ENCODE measurements at places on chromosomes 2 and 18. TPM values are rescaled to one million over a fixed set of nuclear protein-coding genes. Genes with fewer than 3 reads are reported as not detected.

- DNase-seq = no peak
Measured at GRCh38 chr18:54720620-54721019, 107.7 kb upstream of the RAB27B start.

DNA sequence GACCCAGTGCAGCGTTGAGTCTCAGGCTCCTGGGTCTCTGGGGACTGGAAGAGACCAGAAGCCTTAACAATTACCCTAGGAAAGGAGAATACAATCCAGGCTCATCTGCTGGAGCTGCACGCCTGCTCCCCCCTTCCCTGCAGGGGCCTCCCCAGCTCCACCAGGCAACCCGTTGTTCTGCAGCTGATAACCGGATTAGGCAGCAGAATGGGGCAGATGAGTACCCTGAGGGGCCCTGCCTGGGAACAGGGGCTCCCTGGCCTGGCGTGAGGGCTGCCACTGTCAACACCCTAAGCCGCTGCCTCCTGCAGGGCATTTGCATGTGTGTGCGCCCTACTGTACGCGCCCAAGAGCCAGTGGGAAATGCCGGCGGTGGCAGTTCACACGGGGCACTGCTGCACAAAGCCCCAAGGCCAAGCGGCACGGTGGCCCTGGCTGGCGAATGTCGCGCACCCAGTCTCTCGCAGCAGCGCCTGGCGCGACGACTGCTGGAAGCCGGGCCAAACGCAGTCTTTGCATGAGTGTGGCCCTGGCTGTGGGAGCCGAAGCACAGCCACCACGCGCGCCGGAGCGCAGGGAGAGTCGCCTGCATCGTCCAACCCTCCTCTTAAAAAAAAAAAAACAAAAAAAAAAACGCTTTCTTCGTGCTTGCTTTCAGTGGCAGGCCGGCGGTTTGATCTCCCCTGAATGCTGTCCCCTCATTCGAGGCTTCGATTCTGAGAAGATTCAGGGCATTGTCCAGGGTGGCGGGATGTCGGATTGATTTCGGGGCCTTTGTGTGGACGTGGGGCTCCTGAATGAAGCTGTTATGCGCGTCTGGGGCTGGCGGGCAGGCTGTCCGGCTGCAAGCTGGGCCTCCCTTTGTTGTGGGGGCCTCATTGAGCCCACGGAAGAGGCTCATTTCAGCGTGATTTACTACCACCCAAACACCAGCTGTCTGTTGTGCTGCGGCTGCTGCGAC, 63.8 kb downstream of the SETBP1 start:
- DNase-seq = no peak

DNA sequence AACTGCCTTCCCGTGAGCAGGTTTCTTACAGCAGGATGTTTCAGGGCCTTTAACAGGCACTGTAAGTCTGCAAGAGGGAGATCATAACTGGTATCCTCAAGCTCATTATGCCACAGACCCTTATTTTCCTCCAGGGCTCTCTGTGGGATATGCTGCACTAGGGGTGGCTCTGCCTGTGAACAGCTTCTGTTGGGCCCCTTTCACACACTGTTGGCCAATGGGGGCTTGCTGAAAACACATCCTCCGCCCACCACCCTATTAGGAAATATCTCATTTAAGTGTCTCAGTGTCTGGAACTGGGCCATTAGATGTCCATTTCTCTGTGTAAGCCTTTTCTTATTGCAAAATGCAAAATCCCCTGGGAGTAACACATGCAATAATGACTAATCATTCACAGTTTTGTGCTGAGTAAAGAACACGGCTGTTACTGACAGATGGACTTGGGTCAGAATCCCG, 414.3 kb upstream of the HS6ST1 start:
- DNase-seq = no peak

DNA sequence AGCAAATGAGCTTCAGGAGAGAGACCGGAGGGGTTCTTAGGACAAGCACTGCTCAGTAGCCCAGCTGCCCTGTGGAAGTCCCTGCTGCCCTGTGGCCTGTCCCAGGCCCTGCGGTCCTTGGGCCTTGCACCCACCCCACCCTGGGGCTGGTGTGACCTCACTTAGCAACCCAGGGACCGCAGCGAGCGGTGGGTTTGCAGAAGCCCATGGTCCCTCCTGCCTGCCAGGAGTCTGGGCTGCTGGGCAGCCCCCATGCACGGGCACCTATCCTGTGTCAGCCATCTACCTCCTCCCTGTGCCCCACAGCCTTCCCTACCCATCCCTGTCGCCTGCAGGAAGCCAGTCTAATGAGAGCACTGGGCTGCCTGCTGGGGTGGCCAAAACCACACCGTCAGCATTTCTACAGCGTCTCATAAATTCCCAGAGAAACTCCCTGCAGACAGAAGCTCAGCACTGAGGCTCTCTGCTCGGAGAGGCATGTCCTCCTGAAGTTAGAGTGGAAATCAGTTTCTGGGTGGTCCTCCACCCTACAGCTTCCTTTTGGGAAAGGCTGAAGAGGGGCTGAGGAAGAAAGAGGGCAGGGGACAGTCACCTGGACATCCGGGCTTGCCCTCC, 231.1 kb upstream of the HS6ST1 start:
- no peak for DNase-seq

GRCh38 chr2:8636721-8637636, 44.9 kb upstream of the ID2 start:
- DNase-seq = no peak

- no peak for DNase-seq
Measured at GRCh38 chr2:60275958-60276357, 277.5 kb downstream of the BCL11A start.

DNA sequence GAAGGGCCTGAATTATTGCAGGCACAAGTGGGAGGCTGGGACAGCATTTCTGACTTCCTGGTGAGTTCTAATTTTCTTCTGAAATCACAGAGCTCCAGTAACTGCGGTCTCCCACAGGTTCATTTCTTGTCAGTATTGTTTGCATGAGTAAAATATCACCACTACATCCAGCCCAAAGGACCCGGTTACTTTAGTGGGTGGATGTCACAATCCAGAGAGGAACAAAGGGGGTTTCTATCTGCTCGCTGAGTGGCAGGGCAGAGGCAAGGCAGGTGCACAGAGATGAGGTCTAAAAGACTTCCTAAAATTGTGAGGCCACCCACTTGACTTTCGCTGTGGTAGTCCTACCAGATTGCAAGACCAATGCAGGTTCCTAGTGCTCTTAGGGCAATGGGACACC, 800.4 kb upstream of the ID2 start:
- DNase-seq = no peak

GRCh38 chr2:129689653-129690448, 289.6 kb upstream of the RAB6C start:
- DNase-seq = no peak

GRCh38 chr2:188291617-188292347, at the start of gene GULP1:
TSS of gene GULP1 (plus strand) at chr2:188291874. CDS start at chr2:188477703, 185,829 bp downstream.
- no peak for DNase-seq

DNA sequence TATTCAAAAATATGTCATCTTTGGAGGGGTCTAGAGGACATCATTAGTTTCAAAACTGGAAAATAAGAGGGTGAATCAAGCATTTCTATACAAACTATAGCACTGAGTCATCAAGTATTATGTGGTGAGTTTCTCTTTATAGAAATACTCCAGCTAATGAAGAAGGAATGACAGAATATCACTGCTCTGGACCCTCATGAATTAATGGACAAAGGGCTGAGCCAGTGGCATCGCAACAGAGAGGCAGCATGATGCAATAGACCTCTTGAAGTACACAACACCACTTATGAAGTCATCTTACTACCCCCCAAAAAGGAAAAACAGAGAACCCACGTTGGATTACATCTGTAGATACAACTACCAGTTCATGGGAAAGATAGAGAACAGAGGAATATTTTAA, 27.4 kb upstream of the EIF2AK3 start:
- no peak for DNase-seq

GRCh38 chr2:164802095-164802707, 39.4 kb downstream of the COBLL1 start:
- no peak for DNase-seq

DNA sequence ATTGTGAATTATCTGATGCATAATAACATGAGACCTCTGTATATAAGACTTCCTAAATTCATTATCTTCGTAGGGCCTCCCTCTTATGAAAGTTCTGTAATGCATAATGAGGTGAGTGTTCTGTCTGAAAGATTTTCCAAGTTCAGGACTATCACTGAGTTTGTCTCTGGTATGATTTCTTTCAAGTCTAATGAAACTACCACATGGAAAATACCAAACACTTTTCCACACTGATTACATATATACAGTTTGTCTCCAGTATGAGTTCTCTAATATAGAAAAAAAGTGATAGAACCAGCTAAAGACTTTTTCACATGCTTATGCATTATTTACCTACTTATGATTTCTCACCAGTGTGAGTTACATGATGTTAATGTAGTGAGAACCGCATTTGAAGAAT, 34.7 kb downstream of the CTNNA2 start:
- DNase-seq = no peak

GRCh38 chr2:98476192-98476868, 31.7 kb downstream of the INPP4A start:
- DNase-seq = peak; percentile 29

- no peak for DNase-seq
Measured at GRCh38 chr18:6056171-6056910, 161.0 kb upstream of the TMEM200C start.

DNA sequence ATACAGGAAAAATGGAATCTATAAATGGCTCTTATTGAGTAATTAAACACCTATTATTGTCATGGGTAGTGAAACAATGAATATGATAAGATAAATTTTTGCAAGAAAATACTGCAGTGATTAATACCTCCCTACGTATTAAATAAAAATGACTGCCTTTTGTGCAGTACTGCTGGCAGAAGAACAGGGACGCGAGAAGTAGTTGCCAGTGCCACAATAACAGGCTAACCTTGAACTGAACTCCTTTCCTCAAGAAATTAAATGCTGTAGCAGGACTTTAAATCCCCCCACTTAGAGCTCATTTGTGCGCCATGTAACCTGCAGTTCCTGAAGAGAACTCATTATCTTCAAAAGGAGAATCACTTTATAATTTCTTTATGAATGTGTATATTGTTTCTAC, 24.6 kb downstream of the FIGN start:
- DNase-seq = no peak

DNA sequence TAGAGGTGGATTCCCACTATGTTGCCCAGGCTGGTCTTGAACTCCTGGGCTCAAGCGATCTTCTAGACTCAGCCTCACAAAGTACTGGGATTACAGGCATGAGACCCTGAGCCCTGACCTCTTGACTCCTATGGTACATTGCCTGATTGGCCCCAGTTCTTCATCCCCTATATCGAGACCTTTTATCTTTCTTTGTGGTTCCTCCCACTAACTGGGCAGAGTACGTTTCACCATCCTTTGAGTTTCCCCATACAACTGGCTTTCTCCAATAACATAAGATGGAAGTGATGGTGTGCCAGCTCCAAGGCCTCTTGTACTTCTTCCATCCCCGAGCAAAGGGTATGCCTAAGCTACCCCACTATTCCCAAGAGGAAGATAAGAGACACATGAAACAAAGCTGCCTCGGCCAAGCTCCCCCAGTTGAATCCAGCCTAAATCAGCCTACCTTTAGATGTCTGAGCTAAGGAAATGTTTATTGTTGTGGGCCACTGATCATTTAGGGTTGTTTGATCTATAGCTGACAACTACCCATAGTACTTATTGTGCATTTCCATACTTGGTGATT, 8.3 kb upstream of the TMEM247 start:
- no peak for DNase-seq

Gene SMYD1
- not detected for total RNA-seq

Gene MDH1B
- 0.31 TPM for total RNA-seq

Gene LONRF2
- total RNA-seq = 0.08 TPM

Gene IDH1
- 3.4 TPM for total RNA-seq

Gene SERPINB13
- total RNA-seq = not detected

Gene GPR35
- 7.1 TPM for total RNA-seq

Gene PDE11A
- total RNA-seq = not detected

Gene AQP4
- total RNA-seq = not detected

Gene CAPN13
- not detected for total RNA-seq

Gene PRKCE
- 24.9 TPM for total RNA-seq

Gene TACR1
- not detected for total RNA-seq

Gene FAM168B
- 74.1 TPM for total RNA-seq

Gene ALPG
- total RNA-seq = not detected
